GM12864 (cell line): ENCODE measurements at places on chromosomes 1 and 21.

GRCh38 chr1:239775466-239775865 lies 316.2 kb upstream of the FMN2 start:
- DNase-seq: no peak

DNA sequence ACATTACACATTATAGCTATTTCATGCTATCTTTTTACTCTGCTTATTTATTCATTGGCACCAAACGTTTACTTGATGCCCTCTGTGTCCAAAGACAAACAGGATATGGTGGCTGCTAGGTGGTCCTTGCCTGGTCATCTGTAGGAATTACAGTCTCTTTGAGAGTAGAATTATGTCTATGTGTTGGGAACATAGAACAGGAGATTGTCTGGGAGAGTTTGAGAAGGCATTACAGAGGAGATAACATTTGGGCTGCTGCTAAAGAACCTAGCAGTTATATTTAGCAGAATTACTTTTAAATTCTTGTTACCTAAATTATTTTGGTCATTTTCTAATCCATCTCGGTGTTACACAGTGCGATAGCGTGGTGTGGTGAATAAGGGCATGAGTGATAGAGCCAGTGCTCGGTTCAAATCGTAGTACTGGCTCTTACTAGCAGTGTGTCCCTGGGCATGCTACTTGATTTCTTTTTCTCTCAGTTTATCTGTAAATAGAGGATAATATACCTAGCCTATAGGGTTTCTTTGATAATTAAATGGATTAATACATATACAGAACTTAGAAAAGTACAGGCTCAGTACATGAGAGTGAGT lies 20.5 kb downstream of the RRP15 start:
- no peak for DNase-seq

DNA sequence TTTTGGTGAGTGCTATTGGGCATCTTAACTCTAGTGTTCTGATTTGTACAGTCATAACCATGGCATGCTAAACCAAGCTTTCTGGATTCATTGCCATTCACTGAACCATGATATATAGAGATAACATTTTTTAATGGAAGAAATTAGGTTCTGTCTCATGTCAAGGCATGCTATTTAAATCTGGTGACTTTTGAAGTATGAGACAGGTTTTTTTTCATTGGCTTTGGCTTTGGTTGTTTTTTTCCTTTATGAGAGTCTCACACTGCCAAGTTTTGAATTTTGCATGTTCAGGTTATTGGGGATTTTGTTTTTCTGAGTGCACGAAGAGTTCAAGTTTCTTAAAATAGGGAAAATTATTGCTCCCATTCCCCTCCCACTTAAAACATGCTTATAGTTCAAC lies 141.3 kb upstream of the ADAMTS5 start:
- no peak for DNase-seq

DNA sequence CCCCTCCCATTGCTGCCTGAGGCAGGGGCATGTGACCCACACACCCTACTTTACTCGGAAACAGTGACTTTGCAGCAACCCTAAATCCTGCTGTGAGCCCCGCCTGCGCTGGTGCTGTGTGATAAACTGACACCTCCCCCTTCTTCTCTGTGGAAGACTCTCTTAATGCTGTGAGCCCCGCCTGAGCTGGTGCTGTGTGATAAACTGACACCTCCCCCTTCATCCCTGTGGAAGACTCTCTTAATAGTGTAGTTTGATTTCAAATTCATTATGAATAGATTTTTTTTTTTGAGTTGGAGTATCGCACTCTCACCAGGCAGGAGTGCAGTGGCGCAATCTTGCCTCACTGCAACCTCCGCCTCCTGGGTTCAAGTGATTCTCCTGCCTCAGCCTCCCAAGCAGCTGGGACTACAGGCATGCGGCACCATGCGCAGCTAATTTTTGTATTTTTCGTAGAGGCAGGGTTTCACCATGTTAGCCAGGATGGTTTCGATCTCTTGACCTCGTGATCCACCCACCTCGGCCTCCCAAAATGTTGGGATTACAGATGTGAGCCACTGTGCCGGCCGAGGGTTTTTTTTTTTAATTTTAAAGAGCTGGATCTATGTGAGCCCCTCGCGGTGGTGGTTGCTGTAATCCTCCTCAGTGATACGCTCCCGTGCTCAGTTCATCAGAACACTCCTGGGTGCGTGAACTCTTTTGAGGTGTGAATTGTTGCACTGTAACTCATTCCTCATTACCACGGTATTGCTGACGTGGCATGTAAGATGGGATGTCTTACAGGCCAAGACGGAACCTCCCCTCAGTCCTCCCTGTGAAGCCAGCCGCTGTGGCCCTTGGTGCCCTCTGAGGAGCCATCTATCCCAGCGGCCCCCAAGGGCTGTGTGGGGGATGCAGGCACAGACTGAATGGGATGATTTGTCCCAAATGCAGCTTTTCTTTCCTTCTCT lies 60.3 kb downstream of the GALNT2 start:
- DNase-seq: no peak

GRCh38 chr1:5200006-5200405 lies 545.6 kb downstream of the AJAP1 start:
- DNase-seq: no peak

GRCh38 chr1:966704-967300 lies 520 bp downstream of the PLEKHN1 start:
- no peak for DNase-seq

DNA sequence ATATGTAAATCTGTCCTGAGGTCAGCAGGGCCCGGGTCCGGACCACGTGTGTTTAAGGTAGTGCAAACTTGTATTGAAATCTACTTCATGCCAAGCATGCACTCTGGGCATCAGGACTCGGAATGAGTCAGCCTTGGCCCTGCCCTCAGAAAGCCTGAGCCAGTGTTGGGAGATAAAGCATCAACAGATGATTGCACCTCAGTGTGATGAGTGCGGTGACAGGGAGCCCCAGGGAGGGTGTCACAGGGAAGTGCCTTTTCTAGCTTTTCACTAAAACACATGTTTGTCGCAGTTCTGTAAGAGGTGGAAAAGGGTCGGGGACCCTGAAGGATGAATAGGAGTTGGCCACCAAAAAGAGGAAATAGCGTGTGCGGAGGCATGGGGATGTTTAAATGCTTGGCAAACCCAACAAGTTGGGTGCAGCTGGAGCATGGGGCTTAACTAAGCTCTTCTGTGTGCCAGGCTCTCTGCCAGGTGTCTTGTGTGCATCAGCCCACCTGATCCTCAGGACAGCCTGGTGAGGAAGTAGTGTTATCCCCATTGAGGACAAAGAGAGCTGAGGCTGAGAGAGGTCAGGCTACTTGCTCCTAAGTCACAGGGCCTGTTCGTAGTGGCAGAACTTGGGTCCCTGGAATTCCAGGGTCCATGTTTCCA lies 48.2 kb upstream of the EPB41 start:
- DNase-seq: no peak

- no peak for DNase-seq
Observed at GRCh38 chr21:29777160-29777559, 162.6 kb downstream of the GRIK1 start.

DNA sequence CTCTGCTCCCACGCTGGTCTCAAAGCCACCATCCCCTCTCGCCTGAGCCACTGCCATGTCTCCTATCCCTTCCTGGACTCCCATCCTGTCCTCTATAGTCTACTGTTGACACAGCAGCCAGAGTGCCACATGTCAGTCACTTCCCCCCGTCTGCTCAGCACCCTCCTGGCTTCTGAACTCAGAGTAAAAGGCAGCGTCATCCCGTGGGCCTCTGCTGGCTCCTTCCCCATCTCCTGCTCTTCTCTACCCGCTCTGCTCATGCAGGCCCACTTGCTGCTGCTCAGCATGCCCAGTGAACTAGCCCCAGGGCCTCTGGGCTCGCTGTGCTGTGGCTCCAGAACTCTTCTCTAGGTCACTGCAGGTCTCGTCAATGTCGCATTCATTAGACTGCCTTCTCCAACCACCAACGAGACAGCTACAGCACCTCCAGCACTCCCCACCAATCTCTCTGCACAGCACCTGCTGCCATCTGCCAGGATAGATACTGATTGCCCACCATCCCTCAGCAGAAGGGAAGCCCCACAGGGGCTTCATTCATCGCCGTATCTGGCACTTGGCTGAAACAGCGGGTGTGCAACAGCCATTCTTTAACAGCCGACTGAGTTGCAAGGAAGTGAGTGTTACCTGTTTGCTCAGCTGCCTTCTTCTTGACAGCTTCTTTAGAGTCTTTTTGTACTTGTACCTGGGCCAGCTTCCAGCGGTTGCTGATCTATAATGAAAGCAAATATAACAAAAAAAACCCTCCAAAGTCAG lies 11.8 kb upstream of the SRM start:
- DNase-seq: no peak

DNA sequence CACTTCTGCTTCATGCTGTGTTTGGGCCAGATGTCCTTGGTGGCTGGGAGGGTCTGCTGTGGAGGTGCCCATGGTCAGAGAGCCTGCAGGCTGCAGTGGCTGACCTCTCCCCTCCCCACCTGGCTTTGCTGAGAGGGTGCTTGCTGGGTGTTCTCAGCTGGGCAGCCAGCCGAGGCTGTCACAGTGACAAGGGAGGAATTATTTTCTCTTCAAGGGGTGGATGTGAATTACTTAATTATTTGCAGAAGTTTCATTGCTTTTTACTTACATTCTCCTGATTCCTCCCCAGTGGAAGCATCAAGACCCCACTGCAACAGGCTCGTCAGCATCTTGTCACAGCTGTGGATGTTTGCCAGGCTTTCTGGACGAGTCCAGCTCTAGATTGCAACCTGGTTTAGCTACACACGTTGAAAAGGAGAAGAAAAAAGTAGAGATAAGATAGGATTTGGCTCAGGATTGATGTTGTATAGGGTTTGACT lies 70.3 kb downstream of the GALNT2 start:
- DNase-seq: no peak

GRCh38 chr1:100219883-100220282 lies 29.8 kb downstream of the DBT start:
- DNase-seq: peak; percentile 1

DNA sequence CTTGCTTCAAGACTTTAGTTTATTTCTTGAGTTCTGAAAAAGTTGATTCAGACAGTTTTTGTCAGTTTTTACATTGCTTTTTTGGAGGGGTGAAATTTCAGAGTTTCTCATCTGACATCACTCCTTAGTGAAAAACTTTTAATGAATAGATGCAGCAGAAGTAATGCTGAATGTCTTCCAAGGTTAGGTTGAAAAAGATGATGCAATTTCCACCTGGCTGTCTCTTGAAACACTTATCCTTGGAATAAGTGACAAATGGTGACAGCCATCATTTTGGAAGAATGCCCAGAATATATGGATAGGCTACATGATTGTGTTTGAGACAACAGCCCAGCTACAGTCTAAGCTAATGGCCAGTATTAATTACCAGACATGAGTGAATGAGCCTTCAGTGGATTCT lies 140.8 kb downstream of the ZNF644 start:
- DNase-seq: no peak

GRCh38 chr1:204445860-204446412 lies 34.3 kb upstream of the PPP1R15B start:
- DNase-seq: no peak

DNA sequence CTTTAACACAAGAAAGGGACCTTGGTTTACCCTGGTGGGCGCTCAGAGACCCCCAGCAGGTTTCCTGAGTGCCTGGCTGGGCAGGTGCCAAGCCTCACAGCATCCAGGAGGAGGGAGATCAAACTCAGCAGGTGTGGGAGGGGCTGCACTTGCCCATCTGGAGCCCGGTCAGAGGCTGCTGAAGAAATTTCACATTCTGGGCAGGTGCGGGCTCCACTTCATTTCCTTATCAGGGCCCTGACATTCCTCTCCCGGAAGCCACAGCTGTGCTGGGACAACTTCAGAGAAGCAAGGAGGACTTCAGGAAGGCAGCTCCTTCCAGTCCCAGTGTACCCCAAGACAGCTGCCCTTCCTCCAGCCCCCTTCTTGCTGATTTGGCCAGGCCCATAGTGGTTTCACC lies 82.9 kb downstream of the ITPKB start:
- no peak for DNase-seq

DNA sequence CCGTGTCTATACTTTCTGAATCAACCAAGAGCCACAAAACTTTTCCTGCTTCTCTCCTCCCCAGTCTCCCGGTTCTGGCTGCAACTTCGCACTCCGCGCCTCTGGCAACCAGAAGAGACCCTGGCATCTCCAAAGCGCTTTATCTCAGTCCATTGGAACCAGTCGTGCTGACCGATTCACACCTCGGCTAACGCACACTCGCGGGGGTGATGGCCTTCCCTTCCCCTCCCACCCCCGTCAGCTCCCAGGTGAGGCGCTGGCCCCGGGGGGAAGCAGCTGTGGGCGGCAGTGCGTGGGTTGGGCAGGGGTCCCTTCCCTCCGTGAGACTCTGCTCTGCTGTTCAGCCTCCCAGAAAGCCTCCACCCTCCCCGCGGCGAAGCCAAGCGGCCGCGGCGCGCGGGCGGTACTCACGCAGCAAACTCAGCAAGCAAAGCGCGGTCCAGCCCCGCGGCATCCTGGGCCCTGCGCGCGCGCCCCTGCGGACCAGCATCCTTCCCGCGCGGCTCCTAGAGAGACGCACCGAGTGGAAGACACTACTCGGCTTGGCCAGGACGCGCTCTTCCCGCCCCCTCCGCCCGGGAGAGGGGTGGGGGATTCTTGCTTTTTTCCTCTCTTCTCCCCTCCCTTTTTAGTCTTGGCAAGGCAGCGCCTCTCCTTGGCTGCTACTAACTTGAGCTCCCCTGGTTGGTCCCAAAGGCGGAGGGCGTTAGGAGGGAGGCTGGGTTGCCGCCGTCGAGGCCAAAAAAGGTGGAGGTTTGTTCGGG lies at the start of gene CD34:
TSS of gene CD34 (minus strand) at position 535 of the 764 bp plus-strand sequence. CDS start at position 490, 45 bp downstream.
- no peak for DNase-seq

DNA sequence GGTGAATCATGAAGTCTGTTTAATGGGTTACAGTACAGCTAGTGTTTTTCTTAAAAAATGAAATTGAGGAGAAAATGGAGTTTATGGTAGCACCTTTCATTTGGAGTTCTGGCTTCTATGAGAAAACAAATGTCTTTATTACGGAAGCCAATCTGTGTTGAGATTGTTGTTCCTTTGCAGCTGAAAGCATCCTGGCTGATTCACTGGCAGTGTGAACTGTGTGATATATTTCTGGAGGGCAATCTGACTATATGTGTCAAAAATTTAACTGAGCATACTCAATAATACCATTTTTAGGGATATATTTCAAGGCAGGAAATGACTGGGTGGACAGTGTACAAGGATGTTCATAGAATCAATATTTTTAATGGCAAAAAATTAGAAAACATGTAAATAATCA lies 46.6 kb upstream of the LYST start:
- no peak for DNase-seq

DNA sequence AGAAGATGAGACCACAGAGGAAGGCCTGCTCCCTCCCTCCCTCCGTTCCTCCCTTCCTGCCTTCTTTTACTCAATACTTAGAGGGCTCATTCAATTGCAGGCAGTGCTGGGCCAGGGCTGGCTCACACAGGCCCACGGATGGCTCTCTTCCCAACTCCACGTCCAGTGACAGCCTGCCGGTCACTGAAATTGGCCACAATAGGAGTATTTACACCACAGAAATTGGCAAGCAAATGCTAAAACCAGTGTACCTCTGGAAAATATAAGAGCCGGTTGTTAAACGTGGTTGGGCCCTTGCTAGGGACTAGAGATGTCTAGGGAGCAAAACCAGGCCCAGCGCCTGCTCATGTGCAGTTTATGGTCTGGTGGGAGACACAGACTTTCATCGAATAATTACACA lies 72.4 kb upstream of the TMEM51 start:
- DNase-seq: no peak
